ENCODE measurements at places on chromosomes 2 and 18. TPM values are rescaled to one million over a fixed set of nuclear protein-coding genes. Genes with fewer than 3 reads are reported as not detected.
A peak's percentile ranks its signal among the peaks of the same experiment; 100 is the strongest.

DNA sequence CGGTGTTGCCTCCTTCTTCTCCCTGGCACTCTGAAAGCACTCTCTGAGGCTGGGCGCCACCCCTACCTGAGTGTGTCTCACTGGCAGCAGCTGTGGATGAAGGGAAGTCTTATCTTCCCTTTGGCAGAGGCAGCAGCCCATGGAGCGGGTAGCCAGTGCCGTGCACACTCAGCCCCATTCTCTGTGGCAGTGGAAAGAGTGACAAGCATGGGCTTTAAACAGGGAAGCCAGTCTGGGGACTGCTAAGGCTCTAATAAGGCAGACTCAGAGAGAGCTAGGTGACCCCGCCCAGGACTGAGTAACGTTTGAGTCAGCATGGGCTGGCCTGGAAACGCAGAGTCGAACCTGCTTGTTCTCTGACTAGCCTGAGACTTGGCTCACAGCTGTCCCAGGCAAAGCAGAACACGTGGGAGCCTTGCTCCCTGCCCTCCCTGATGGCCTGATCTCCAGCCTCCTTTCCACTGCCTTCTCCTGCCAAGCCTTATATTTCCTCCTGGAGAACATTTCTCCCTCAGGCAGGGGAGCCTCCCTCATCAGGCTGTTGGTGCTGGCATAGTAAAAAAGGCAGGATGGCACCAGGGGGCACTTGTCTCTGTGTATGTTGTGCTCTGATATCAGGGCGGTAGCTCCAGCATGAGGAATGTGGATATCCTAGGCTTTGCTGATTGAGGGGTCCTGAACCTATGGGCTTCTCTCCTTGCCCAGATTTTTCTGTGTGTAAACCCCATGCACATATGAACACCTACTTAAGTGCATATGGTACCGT is 93.9 kb upstream of the LGALSL start:
- DNase-seq, result no peak

GRCh38 chr18:38993342-38993741 is 1427.7 kb upstream of the CELF4 start:
- no peak for DNase-seq

- no peak for DNase-seq
These were observed 51.8 kb downstream of the LIPG start for GRCh38 chr18:49613641-49614151.

GRCh38 chr2:230614913-230615332 is 97.7 kb upstream of the CAB39 start:
- DNase-seq, result no peak

DNA sequence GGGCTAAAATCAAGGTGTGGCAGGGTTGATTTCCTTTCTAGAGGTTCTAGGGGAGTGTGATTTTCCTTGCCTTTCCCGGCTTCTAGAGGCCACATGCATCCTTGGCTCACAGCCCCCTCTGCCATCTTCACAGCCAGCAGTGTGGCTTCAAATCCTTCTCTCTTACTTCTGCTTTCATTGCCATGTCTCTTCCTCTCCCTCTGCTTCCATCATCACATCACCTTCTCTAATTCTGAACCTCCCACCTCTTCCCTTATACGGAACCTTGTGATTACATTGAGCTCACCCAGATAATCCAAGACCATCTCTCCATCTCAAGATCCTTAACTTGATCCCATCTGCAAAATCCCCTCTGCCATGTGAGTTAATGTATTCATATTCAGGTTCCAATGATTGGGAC is 56.2 kb upstream of the RMDN2 start:
- DNase-seq, result no peak

- DNase-seq, result peak; percentile 79
These were observed 54.1 kb downstream of the TAF1B start for GRCh38 chr2:9897331-9897737.

DNA sequence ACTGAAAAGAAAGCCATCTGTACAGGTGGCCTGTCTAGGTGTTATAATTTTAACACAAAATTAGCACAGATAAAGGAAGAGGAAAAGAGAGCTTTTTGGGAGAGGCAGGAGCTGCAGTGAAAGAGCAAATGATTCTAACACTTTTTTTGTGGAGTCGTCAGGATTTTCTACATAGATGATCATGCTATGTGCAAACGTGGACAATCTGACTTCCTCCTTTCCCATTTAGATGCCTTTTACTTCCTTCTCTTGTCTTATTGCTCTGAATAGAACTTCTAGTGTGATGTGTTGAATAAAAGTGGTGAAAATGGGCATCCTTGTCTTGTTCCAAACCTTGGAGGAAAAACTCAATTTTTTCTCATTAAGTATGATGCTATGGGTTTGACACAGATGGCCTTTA is 334.5 kb downstream of the NBAS start:
- no peak for DNase-seq

- DNase-seq, result no peak
These were observed 77.3 kb downstream of the KCTD1 start for GRCh38 chr18:26471027-26471426.

GRCh38 chr2:100995309-100996075 is 6.6 kb upstream of the RPL31 start:
- no peak for DNase-seq

GRCh38 chr18:47215554-47216138 is 35.8 kb downstream of the SKOR2 start:
- peak; percentile 35 for DNase-seq

GRCh38 chr2:55225481-55226020 is 6.5 kb downstream of the CLHC1 start:
- DNase-seq, result no peak

GRCh38 chr2:198628596-198628995 is 824.2 kb downstream of the PLCL1 start:
- DNase-seq, result no peak

DNA sequence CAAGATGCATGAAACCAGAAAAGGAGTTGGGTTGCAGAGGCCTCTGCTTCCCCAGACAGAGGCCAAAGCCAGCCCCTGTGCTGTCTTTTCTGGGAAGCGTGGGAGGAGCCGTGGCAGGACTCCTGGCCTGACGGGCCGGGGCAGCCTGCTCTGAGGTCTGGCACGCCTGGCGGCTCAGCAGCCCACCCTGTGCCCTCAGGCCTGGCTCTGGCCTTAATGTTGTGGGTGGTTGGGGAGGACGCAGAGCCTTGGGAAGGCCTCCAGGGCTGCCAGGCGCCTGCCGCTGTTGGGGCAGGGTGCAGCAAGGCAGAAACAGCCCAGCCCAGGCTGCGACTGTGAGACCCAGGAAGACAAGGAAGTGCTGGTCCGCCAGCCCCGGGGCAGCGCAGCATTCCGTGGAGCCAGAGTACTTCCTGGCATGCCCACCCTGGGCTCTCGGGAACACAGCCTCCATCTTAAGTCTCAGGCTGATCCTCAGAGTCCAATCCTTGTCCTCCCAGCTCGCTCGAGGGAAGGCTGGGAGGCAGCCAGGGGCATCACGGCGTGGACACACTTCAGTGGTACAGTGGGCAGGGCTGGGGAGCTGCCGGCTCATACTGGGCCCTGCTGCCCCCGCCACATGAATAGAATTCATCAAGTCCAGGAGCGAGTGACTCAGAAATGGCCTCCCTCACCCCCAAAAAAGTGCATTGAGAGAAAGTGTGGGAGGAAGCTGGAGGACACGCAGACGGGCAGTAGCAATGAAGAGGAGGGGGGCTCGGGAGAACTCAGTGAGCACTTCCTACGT is 72.6 kb downstream of the EMX1 start:
- DNase-seq, result peak; percentile 43

GRCh38 chr2:145555360-145555759 is 1035.4 kb upstream of the ZEB2 start:
- no peak for DNase-seq

DNA sequence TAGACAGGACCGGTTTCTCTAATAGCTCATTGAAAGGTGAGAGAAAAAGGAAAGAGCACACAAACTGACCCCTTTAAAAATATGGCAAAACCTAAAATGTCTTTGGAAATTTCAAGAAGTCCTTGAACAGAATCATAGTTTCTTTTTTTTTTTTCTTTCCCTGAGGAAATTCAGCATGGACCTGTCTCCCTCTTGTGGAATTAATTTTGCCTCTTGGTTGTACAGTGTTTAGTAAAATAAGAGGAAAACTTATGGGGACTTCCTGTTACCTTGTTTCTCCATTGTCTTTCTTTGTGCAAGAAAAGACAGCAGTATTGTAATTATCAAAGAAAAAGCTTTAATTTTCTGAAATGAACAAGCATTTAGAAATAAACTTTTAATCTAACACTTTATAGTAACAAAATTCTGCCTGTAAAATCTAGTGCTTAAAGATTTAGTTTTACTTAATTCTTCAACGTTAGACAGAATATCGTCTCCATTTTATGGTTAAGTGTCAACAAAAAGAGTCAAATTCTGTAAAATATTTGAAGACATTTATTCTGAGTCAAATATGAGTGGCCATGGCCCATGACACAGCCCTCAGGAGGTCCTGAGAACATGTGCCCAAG is 176.3 kb upstream of the NABP1 start:
- DNase-seq, result peak; percentile 57

DNA sequence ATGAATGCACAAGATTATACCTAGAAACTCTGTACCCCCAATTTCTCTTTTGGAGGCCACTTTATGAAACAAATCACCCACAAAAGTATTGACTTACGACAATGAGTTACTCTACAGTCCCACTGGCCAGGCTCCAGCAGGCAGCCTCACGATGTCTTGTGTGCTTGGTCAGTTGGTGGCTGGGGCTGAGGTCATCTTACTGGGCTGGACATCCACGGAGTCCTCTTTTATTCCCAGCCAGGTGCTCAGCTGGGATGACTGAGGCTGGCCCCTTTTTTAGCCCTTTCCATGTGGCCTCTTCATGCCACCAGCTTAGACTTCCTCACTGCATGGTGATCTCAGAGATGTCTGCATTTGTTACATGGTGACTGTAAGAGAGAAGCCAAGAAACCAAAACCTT is 8.9 kb upstream of the ID2 start:
- no peak for DNase-seq

DNA sequence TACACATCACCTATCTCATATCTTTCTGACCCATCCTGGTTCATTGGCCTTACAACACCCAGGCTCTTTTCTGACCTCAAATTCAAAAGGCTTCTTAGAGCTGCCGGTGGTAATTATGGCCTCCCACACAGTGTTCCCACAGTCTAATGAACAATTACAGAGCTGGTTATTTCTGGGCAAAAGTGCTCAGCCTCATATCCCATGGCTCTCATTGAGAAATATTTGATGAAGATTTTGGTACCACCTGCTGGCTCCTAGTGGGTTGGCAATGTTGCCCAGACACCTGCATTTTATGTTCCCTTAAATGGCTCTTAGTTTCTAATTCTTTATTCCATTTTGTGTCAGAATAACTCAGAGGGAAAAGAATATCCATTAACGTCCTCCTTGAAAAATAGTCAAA is 20.1 kb upstream of the SCYGR2 start:
- DNase-seq, result no peak

DNA sequence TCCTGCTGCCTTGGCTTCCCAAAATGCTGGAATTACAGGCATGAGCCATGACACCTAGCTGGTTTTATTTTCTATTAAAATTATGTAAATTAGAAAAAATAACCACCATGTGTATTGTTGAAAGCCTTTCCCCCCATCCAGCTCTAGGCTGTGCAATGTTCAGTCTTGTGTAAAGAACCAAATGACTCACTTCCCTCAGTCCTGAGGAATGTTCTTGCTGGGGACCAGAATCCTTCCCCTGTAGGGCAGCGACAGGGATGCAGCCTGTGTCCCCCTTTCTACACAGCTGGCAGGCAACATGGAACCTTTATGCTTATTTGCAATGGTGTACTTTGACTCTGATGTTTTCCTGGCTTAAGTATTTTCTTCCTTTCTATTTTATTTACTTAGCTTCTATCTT is 29.4 kb downstream of the AOX1 start:
- no peak for DNase-seq

GRCh38 chr2:237458519-237458918 is 28.5 kb upstream of the MLPH start:
- DNase-seq, result no peak

GRCh38 chr2:38146907-38147307 is 71.0 kb upstream of the CYP1B1 start:
- no peak for DNase-seq

GRCh38 chr2:218219934-218220333 is 2.9 kb downstream of the ARPC2 start:
- no peak for DNase-seq

GRCh38 chr2:227848586-227848985 is 22.8 kb upstream of the DAW1 start:
- no peak for DNase-seq

DNA sequence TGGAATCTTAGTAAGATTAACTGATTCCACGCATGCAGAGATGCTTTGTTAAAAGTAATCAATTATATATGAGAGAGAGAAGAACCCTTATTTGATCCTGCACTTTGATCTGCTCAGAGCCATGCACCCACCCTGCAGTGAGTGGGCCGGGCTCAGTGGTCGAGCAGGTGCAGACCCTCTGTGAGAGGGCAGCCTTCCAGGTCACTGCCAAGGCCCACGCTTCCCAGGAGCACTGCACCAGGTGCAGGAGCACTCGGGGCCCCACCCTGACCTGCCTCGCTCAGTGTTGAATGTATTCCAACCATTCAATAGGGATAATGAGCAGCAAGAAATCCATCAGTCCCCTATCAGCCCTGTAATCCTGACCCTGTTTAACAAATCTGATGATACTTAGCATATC is 126.9 kb downstream of the TMEM200C start:
- no peak for DNase-seq

GRCh38 chr2:197498937-197499593 is 575 bp downstream of the HSPD1 start:
- DNase-seq, result peak; percentile 53

DNA sequence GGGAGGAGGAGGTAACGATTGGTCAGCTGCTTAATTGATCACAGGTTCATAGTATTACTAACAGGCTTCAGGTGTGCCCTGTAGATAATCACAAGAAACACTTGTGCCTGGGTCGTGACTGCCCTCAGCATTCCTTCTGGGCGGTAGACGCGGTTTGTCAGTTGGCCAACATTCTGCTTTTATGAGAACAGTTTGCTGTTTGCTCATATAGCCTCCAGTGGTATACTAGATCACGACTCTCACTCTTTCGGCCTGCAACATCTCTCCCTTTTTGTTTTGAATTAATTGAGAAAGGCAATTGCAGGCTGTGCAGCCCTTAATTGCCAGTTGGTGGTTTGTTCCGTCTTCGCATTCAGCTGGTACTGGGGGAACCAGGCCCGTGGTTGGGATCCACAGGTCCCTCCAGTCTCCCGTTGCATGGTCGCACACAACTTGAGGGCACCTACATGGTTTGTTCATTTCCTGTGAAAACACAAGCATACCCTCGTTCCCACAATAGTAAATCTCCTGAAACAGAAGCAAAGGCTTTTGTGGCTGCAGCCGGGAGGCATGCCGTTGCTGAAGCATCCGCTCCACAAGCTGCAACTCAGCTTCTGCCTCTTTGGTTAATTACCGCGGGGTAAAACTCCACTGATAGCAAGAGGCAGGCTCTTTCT is 30.3 kb upstream of the GPR17 start:
- no peak for DNase-seq

- DNase-seq, result no peak
These were observed 987.2 kb upstream of the CELF4 start for GRCh38 chr18:38552732-38553321.

GBX2 gene
- polyA plus RNA-seq, result not detected

TMEM182 gene
- polyA plus RNA-seq, result 413 TPM

DYNAP gene
- polyA plus RNA-seq, result 0.12 TPM

NFU1 gene
- polyA plus RNA-seq, result 49.2 TPM

MOGAT1 gene
- polyA plus RNA-seq, result 0.22 TPM

FSHR gene
- 1.1 TPM for polyA plus RNA-seq

CRYGC gene
- polyA plus RNA-seq, result not detected

GPR45 gene
- polyA plus RNA-seq, result not detected

ACVR1C gene
- polyA plus RNA-seq, result not detected

RAX gene
- not detected for polyA plus RNA-seq

UGT1A4 gene
- not detected for polyA plus RNA-seq

ACVR2A gene
- polyA plus RNA-seq, result 28.0 TPM

EFR3B gene
- 6.8 TPM for polyA plus RNA-seq

CXCR4 gene
- polyA plus RNA-seq, result 34.5 TPM

Measured in muscle of arm (tissue), 14 donors.